ENCODE measurements at places on chromosomes 6 and 20.

DNA sequence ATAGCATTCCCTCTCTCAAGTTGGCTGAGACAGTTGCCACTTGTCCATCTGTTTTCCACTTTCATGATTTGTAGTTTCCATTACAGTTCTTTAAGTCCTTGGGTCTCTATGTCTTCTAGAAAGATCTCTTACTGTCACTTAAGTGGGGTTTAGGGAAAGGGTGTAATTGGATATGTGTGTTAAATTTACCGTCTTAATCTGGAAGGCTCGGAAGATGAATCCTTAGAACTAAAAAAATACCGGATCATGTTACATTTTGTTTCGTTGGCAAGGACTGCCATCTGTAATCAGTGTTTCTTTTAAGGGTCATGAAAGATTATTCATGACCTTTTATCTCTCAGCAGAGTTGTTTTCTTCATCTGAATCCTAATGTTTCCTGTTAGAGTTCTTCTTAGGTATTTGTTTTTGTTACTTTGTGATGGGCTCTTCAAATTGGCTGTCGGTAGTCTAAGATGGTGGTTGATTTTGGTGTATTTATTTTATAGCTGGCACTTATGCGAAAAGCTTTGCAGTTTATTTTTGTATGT, 21.8 kb upstream of the BTBD3 start:
- DNase-seq: no peak

DNA sequence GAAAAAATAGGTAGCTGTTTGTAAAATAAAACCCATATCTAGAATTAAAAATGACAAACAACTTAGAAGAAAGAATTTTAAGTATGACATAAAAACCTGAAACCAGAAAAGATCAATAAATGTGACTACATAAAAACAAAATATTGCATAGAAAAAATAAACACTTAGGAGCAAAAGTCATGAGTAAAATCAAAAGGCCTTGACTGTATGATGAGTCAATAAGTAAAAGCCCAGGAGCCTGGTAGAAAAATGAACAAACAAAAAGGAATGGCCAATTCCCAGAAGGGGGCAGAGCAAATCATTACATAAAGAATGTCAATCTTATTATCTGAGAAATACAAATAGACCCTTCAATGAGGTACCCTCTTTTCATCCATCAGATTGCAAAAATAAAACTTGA, 20.7 kb upstream of the ENPP1 start:
- DNase-seq: no peak

GRCh38 chr6:107661291-107661690, 162.8 kb downstream of the SCML4 start:
- no peak for DNase-seq

GRCh38 chr20:3798373-3798768, 2.3 kb downstream of the CDC25B start:
- no peak for DNase-seq

DNA sequence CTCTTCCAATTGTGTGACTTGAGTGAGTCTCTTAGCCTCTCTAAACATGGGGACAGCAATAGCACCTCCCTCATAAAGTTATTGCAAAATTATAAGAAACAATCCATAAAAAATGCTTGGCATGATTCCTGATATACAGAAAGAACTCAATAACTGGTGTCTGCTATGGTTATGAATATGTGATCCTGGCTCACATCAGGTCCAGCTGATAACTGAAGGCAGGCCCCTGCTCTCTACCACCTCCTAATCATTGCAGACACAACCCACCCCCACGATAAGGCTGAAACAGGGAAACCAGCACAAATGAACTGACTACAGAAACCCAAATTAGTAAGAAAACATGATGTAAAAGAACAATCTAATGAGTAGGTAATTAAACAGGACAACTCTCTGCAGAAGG, 5.4 kb downstream of the TRIM15 start:
- DNase-seq: no peak

GRCh38 chr6:428047-428603, 36.6 kb downstream of the IRF4 start:
- no peak for DNase-seq

DNA sequence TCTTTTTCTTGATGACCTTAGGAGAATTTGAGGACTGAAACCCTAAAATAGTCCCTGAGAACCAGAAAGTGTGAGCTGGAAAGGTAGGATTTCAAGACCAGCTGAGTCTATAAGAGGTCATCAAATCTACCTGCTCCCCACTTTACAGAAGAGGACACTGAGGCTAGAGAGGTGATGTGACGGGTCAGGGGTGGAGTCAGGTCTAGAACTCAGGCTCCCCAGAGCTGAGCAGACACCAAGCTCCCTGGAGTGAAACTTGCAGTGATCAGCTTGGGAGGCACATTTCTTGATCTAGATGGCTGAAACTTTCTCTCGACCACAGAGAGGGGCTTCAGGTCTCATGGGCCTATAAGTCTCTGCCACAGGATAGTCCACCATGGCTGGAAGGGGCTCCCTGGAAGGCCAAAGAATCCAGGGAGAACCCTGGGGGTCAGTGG, 55.1 kb downstream of the HNF4A start:
- DNase-seq: no peak
